B cell (primary cell): ENCODE measurements at places on chromosomes 2 and 18.

DNA sequence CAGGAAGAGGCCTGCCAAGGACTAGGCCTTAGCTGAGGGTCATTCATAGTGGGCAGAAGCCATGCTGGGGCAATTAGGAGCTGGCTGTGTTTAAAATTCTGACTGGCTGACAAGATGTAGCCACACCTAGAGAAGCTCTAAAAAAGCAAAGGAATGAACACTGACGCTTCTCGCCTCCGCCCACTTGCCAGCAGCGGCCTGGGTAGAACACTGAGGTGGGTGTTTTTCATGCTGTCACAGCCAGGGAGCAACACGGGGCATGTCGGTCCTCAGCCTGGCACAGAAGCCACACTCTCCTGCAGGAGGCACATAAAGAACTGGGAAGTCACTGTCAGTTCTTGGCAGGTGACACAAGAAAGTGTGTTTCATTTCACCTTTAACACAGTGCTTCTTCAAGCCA is 10.4 kb downstream of the CHST10 start:
- no peak for DNase-seq

- DNase-seq: no peak
These were observed 80.4 kb downstream of the MC4R start for GRCh38 chr18:60292186-60292585.

- no peak for DNase-seq
These were observed 79.5 kb downstream of the INPP4A start for GRCh38 chr2:98524168-98524567.

DNA sequence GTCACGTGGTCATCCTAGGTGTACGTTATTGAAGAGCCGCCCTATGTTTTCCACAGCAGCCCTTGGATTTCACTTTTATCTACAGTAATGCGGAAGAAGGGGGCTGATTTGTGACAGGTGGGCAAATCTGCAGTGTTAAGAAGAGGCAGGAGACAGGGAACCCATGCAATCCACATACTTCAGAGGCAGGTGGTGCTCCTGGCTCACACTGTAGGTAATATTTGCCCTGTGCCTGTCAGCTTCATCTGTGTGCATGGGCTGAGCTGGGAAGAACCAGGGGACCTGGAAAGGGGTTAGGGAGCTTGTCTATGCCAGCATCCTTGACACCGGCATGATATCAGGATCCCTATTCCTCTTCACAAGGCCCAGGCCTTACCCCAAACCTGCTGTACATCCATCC is 183.9 kb downstream of the SH3RF3 start:
- DNase-seq: no peak

DNA sequence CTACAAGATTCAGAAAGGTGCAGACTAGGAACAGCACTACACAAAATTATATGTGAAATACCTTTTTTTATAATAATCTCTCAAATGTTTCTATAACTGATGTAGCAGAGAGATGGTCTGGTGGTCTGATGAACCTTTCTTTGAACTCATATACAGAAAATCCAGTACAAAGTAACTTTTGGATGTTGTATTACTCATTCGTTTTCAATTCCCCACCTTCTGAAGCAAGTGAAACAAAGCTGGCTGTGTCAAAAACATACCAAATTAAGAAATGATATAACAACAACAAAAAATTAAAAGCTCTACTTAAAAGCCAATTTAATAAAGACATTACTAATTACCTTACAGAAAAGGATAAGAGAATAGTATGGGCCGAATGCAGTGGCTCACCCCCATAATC is 38.7 kb downstream of the MEMO1 start:
- no peak for DNase-seq
